ENCODE measurements at places on chromosomes 6 and 20. TPM values are rescaled to one million over a fixed set of nuclear protein-coding genes. Genes with fewer than 3 reads are reported as not detected.

DNA sequence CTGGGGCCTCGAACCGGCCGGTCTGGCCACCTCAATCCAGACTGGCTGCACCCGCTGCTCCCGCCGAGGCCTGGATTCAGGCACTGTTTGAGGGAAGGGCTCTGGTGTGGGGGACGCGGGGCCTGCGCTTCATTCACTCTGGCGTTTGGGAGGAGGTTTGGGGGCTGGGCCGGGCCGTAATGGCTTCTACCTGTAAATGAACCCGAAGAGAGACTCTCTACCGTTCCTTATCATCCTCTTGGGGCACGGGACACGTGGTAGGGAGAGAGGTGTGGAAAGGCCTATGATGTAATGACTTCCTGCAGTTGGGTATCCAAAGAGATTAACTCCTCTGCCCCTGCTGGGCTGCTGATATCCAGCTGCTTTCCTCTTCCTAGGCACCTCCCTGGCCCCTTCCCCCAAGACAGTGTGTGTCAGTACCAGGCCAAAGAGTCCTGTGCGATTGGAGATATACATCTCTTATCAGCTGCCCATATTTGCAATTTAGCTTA, 1.8 kb downstream of the FOXO3 start:
- peak; percentile 85 for DNase-seq

DNA sequence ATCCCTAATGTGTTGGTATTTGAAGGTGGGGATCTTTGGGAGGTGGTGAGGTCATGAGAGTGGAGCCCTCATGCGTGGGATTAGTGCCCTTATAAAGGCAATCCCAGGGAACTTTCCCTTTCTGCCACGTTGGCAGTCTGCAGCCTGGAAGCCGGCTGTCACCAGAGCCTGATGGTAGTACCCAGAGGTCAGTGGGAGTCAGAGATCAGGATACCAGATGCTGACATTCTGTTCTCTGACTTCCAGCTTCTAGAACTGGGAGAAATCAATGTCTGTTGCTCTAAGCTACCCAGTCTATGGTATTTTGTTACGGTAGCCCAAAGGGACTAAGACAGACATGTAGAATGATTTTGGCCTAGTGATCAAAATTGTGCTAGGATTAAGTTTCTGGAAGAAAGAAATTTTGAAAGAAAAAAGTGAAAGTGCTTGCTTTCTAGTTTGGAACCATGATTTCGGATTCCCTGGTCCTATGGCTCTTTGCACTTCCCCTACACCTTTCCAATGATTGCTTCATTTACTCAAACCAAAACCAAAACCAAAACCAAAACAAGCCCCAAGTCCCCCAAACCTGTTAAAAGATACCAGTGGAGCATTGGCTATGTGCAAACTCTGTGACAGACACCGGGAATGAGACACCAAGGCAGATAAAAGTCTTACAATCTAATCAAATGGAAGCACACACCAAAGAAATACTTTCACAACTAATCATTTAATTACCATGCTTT, 173.7 kb upstream of the ZNF217 start:
- DNase-seq: no peak

DNA sequence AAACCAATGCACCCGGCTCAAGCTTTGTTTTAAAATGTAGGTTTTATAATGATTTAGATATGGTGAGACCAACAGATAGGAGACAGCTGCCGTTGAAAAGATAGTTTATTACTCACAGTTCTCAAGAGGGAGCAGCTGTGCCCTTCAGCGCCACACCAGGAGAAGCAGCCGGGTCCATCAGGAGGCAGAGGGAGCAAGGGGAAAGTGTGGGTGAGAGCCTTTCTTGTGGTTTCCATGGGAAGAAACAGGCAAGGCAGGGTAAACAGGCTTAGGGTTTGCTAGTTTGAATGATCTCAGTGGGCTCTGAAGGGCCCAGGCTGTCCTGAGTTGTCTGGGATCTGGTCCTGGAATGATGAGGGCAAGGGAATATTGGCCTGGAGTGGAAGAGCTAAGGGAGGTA, 117.7 kb upstream of the PLCB4 start:
- DNase-seq: no peak

- DNase-seq: no peak
These were observed 12.8 kb upstream of the HLA-F start for GRCh38 chr6:29710281-29710941.

DNA sequence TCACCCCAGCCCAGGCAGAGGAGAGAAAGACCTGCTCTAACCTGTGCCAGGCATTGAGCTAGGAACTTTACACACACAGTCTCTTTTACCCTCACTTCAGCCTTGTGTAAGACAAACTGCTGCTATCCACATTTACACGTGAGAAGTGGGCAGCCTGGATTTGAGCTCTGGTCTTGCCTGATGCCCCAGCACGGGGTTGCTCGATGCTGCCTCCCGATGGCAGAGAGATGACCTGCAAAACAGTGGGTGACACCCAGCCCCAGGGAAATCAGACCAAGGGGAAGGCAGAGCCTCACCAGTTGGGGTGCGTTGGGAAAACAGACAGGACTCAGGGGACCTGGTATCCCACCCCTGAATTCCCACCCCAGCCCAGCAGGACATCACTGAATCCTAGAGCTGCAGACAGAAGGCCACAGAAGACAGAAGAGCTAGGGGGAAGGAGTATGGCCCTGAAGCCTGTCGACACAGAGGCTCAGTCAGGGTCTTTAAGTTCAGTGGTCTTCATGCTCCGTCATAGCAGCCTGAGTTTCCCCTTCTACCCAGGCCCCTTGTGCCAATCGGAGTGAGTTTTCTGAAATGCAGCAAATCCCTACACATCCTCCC, 990 bp downstream of the BPI start:
- DNase-seq: peak; percentile 80

GRCh38 chr6:6674872-6675271, 86.4 kb downstream of the LY86 start:
- no peak for DNase-seq

DNA sequence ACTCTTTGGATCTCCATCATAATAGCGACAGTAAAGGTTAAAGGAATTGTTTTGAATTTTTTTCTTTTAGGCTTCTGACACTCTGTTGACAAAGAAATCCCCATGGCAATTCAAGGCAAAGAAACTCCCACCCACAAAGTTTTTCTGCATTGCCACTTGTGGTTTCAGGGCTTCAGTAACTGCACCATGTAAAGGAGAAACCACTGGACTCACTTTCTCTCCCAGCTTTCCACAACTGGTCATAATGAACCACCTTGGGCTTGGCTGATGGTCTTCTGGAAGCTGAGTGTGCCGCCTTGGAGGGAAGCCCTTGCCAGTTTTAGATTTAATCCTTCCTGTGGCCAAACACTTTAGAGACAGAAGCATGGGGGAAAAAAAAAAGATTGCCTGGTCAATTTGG, 163.1 kb downstream of the ISM1 start:
- no peak for DNase-seq

DNA sequence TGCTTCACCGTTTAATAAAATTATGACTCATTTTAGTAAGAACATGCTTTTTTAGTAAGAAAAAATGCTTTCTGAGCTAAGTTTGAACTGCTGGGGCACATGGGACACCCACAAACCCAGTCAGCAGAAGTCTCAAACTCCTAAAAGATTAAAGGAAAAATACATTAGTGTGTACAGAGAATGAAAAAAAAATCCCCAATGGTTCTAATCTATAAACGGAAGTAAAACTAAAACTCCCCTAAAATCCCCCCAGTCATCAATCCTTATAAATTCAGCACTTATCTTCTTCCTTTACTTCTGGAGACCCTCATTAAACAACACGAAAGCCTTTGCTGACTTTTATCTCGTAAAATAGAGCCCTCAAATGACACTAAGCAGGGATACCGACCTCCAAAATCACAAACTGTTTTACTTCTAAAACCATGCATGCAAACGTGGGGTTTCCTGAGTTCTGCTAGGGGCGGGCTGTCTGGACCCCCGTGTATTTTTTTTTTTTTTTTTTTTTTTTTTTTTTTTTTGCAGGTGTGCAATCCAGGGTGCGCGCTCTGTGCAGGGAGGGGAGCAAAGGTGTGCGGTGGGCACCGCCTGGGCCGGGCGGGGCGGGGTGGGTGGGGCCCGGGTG, 1.1 kb upstream of the MYB start:
- DNase-seq: no peak

DNA sequence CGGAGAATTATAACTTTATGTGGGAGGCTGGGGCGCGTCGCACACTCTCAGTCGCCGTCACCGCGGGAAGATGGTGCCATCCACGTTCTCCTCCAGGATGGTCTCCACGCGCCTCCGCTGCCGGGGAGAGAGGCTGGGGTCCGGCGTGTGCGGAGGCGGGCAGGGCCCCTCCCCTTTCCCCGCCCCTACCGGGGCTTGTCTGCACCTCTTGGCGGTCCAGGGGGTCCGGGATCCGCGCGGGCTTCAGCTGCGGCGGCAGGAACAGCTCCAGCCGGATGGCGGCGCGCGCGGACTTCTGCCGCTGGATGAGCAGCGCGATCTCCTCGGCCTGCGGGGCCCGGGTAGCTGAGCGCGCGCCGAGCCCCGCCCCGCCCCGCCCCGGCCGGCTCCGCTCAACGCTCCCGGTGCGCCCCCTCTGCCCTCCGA, 807 bp downstream of the LKAAEAR1 start:
- peak; percentile 92 for DNase-seq

- no peak for DNase-seq
These were observed 31.1 kb downstream of the ARFGEF2 start for GRCh38 chr20:48952656-48953055.

GRCh38 chr20:7629880-7630279, 310.4 kb downstream of the HAO1 start:
- DNase-seq: no peak

DNA sequence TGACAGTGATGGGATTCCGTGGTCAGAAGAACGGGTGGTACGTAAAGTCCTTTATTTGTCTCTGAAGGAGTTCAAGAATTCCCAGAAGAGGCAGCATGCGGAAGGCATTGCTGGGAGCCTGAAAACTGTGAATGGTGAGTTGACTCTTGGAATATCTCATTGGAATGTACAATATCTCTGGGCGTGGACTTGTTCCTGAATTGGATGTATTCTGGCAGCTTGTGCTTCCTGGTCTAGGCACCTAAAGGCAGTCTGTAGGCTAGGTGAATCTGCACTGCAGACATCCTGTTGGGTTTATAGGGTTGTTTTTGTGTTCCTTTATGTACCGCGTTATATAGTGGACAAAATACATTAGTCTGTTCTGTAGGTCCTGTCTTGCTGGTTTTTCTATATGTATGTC, 128.2 kb downstream of the JARID2 start:
- DNase-seq: no peak

DNA sequence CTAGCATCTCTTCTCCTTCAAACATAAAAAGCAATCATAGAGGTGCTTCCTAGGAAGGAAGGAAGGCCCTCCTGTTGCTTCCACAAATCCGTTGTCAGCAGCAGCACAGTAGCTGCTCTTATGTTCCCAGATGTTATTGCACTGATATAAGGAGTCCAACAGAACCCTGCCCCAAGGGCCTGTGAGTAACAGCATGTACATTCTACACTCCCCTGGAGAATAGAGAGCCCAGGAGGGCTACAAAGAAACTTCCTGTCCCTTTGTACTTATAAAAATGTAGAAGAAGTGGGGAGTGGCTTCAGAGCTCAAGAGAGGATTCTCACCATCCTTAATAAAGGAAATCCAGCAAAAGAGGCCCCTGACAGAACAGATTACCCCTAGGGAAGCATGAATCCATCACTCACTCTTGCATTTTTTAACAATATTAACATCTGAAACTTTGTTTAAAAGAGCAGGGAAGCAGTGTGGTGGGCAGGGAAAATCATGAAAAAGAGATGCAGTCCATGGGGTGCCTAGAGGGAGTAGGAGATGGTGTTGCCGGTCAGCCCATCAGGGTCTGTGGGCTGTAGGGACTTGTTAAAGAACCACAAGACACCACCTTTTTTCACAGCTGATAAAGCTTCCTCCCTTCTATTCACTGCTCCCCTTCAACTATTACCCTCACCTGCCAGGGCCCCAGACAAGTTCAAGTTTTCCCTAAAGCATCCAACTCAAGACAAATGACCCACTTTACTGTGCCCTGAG, 104.5 kb upstream of the ADGRF1 start:
- DNase-seq: no peak

The ZNF391 gene
- total RNA-seq: 0.89 TPM

The MUCL3 gene
- not detected for total RNA-seq

DNA sequence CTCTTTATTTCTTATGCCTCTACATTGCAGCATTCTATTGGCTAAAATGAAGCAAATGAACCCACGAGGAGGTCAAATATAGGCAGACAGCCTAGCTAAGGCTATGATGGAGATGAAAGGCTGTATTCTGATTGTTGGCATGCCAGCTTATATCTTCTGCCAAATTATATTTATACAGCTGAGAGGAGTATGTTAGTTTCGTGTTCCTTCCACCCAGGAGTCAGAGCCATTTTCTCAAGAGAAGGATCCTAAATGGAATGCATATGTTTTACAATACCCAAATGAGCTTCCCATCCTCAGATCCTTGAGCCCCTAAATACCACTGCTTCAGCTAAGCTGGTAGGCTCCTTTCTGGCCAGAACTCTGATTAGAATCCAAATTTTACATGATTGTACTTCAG, 178.4 kb upstream of the HDDC2 start:
- DNase-seq: no peak

The GPLD1 gene
- 1.1 TPM for total RNA-seq

The BEND6 gene
- 0.30 TPM for total RNA-seq

- no peak for DNase-seq
These were observed 254.0 kb downstream of the DLL1 start for GRCh38 chr6:170036916-170037315.

DNA sequence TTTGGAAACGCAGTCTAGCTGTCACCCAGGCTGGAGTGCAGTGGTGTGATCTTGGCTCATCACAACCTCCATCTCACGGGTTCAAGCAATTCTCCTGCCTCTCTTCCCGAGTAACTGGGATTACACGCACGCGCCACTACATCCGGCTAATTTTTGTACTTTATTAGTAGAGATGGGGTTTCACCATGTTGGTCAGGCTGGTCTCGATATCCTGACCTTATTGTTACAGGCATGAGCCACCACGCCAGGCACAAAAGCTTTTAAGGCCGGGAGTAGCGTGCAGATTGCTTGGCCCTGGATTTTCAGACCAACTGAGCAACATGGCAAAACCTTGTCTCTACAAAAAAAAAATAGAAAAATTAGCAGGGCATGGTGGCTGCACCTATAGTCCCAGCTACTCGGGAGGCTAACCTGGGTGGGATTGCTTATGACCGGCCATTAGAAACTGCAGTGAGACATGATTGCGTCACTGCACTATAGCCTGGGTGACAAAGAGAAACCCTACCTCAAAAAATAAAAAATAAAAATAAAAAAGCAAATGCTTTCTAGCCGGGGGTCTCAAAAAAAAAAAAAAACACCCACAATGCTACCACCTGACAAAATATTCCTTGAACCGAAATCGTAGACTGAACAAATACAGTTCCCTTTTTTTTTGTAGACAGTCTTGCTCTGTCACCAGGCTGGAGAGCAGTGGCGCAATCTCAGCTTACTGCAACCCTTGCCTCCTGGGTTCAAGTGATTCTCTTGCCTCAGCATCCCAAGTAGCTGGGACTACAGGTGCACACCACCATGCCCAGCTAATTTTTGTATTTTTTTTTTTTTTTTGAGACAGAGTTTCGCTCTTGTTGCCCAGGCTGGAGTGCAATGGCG, 15.0 kb downstream of the RBM39 start:
- no peak for DNase-seq

GRCh38 chr6:68572525-68572924, 62.6 kb upstream of the ADGRB3 start:
- no peak for DNase-seq

- no peak for DNase-seq
These were observed 53.0 kb downstream of the DEK start for GRCh38 chr6:18211338-18211737.

The SNX21 gene
- 22.5 TPM for total RNA-seq

The QKI gene
- 459 TPM for total RNA-seq

Data from Right ventricle myocardium inferior (tissue), 1 donor.